D341Med (cell line): ENCODE measurements at places on chromosomes 7 and 10.
A peak's percentile ranks its signal among the peaks of the same experiment; 100 is the strongest.

GRCh38 chr7:35694161-35694783 lies 663 bp downstream of the HERPUD2 start:
- DNase-seq = no peak

DNA sequence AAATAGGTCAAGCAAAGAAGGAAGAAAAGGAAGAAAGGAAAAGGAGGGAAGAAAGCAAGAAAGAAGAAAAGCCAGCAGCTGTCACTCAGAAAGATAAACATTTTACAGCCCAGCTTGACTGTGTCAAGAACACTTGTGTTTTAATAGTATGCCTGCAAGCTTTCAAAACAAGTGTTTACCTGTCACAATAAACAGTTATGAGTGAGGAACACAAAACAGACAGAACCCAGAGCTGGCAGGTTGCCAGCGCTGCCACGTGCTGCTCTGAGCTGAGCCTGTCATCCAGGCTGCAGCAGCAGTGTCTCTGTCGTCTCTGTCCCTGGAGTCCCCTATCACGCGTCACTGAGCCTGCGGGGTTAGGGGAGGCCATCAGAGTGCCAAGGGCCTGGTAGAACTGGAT lies 827.6 kb upstream of the AUTS2 start:
- DNase-seq = peak; percentile 73

- no peak for DNase-seq
Observed at GRCh38 chr10:51585742-51586141, 113.7 kb downstream of the CSTF2T start.

GRCh38 chr10:71472912-71473311 lies 76.2 kb downstream of the CDH23 start:
- DNase-seq = no peak

DNA sequence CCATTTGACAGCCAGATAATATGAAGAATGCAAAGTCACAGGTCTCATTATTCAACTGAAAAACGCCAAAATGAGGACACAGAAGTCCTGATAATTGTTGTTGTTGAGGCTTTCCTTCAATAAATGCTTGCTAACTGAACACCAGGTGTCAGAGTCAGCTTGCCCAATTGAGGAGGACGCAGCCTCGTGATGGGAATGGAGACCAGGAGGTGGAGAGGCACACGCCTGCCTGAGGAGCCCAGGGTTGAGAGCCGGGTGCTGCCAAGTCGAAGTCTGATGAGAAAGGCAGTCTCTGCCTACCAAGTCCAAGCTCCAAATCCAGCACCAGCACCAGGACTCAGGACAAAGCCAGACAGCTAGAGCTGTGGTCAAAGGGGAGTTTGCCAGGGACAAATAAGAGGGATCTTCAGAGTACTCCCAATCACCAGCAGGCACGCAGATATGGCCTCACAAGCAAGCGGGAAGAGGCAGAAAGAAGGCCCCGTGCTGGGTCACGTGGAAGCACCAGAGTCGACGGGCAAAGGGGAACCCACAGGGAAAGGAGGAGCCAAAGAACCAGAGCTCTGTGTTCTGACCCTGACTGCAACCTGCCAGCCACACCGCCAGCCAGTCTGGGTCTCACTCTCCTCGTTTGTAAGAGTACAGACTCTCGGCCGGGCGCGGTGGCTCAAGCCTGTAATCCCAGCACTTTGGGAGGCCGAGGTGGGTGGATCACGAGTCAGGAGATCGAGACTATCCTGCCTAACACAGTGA lies 47.6 kb downstream of the VOPP1 start:
- no peak for DNase-seq

- DNase-seq = no peak
Observed at GRCh38 chr7:1439373-1440363, 19.6 kb downstream of the MICALL2 start.

- no peak for DNase-seq
Observed at GRCh38 chr7:106720641-106721040, 59.7 kb upstream of the CCDC71L start.

- no peak for DNase-seq
Observed at GRCh38 chr7:94069162-94069739, 65.1 kb upstream of the BET1 start.

DNA sequence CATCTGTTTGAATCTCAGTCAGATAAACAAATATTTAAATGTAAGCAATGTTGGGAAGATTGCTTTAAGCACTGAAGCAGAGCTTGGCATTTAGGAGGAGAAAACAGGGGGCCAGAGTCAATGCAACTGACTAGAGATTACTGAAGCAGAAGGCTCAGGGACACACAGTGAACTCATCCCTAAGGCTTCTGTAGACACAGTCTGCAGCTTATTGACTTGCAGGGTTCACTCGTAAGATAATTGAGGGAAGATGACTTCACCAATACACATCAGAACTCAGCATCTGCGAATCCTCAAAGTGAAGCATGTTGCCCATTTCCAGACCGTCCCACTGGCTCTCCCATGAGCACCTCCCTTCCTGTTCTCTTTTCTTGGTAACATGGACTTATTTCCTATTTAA lies 363.4 kb upstream of the PFKP start:
- DNase-seq = no peak

GRCh38 chr7:156019776-156020565 lies 207.7 kb upstream of the SHH start:
- no peak for DNase-seq

DNA sequence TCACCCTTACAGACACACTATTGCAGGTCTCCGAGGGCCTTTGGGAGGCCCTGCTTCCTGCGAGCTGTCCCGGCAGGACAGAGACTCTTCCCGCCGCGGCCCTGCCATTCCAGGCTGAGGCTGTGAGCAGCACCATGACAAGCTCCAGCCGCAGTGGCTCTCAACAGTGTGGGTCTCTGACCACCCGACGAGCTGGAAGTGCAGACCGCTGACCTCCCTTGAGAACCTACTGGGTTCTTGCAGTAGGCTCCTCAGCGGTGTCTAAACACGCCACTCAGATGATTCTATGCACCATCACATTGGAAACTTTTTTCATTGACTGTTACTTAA lies 303.4 kb downstream of the WDR37 start:
- no peak for DNase-seq

DNA sequence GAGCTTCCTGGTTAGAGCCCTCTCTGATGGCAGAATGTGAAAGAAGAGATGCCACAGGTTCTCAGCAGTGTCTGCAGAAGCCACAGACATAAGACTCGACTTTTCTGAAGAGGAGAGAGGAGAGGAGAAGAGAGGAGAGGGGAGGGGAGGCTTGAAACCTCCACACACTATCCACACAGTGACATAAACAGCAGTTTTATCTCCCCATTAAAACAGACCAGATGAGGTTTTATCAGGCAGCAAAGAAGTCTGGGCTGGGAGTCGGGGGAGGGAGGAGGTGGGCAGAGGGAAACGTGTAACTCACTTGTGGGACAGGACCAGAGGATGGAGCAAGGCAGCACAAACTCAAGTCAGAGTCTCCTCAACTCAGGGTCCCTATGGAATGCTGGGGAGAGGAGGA lies 76.5 kb downstream of the XPNPEP1 start:
- DNase-seq = no peak

- DNase-seq = no peak
Observed at GRCh38 chr10:52486840-52487611, 172.9 kb downstream of the DKK1 start.

DNA sequence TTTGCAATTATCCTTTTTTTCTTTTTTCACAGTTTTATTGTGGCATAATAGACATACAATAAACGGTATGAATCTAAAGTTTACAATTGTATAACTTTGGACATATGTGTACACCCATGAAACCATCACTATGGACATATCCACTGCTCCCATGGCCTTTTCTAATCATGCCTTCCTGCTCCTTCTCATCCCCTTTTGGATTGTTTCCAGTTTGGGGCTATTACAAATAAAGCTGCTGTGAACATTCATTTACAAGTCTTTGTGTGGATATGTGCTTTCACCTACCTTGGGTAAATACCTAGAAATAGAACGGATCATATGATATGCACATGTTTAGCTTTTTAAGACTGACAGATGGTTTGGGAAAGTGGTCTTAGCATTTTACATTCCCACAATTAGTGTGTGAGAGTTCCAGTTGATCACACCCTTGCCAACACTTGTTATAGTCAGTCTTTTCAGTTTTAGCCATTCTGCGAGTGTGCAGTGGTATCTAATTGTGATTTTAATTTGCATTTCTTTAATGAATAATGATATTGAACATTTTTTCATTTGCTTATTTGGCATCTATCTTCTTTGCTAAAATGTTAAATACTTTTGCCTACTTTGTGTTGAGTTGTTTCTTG lies 120.9 kb upstream of the KAT6B start:
- no peak for DNase-seq

GRCh38 chr7:117750612-117751563 lies 122.4 kb downstream of the CTTNBP2 start:
- DNase-seq = no peak

- DNase-seq = no peak
Observed at GRCh38 chr10:93124580-93125318, 51.1 kb downstream of the CYP26A1 start.

- DNase-seq = peak; percentile 77
Observed at GRCh38 chr10:78657163-78657861, 411.5 kb upstream of the ZMIZ1 start.

DNA sequence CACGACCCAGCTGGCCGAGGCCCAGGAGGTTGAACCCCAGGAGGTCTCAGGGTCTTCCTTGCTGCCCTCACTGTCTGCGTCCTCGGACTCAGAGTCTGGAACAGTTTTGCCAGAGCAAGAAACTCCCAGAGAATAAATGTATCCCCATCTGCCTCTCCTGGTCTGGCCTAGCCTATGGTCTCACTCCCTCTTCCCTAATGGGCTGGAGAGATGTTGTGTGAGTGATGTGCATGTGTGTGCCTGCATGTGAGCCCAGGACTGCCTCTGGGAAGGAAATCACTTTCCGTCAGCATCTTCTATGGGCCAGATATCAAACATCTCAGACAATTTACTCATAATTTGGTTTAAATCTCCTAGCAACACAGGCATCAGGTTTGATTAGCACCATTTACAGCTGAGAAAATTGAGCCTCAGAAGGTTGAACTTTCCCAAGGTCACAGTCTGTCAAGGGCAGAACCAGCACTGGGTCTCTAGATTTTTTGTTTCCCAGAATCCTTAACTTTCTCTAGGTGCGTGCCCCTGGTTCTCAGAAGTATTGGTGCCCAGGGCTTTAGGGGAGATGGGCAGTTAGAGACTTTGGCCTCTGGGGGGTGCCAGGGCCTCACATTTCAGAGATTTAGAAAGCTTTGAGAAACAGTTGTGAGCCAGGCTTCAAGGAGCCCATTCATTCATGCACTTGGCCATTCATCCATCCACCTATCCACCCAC lies 4.9 kb downstream of the TMEM270 start:
- peak; percentile 76 for DNase-seq

GRCh38 chr7:46927131-46927810 lies 654.6 kb downstream of the TNS3 start:
- DNase-seq = no peak

- peak; percentile 7 for DNase-seq
Observed at GRCh38 chr10:9596368-9596920, 1421.2 kb upstream of the CELF2 start.

DNA sequence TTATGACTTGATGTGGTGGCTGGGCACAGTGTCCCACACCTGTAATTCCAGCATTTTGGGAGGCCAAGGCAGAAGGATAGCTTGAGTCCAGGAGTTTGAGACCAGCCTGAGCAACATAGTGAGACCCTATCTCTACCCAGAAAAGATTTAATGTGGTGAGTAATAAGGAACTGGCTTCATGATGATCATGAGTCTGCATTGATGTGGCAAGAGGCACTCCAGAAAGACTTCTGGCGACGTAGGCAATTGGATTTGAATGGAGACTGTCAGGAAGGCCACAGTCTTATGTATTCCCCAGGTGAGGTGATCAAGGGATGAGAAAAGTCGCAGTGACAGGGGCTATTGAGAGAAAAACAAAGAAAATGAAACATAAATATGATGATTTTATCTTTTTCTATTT lies 138.0 kb downstream of the CACNB2 start:
- no peak for DNase-seq

GRCh38 chr10:30029164-30029871 lies 30.1 kb downstream of the JCAD start:
- no peak for DNase-seq
